NCI-H510A (cell line): ENCODE measurements at places on chromosomes 5 and 9.

- no peak for DNase-seq
Measured at GRCh38 chr5:149995385-149996204, 4.9 kb downstream of the TIGD6 start.

DNA sequence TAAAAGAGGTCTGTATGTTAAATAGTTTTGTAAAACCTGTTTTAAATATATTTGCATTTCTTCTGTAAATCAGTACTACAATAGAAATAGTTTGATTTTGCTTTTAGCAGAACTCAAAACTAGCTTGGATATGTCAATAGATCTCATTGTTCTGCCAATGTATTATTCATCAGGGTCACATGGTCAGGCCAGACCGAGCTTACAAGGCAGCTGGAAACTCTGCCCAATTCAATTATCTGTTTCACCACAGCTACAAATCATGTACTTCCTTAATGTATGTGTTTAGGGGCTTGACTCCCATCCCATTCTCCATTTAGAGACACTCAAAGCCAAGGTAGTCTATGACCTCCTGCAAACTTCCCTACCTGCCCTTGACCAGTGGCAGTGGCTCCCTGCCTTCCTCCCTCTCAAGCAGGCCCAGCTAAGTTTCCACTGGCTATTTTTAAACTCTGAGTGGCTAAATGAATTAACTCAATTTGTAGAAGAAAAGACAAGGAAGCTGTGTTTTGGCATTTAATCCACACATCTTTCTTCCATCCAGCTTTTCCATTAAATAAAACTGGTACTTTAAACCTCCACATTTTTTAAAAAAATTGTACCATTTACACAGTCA, 46.4 kb upstream of the SELENOP start:
- no peak for DNase-seq

GRCh38 chr5:110094548-110094947, 404.8 kb downstream of the MAN2A1 start:
- no peak for DNase-seq

DNA sequence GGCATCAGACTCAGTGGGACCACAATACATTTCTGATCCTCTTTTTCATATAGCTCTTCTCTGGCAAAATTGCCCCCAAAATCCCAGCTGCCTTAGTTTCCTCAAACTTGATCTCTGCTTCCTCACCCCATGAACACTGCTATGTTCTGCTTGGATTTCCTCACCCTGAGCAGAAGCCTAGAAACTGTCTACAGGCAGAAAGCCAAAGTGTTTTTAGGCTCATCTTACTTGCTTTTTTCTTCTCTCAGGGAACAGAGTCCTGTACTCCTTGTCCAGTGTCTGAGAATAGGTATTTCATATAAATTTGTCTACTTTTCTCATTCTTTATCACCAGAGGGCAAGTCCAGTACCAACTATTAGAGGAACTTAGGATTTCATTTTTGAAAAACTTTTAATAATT, 21.5 kb upstream of the UBAP1 start:
- DNase-seq = no peak

GRCh38 chr9:138120511-138121437, 243.2 kb downstream of the CACNA1B start:
- no peak for DNase-seq

DNA sequence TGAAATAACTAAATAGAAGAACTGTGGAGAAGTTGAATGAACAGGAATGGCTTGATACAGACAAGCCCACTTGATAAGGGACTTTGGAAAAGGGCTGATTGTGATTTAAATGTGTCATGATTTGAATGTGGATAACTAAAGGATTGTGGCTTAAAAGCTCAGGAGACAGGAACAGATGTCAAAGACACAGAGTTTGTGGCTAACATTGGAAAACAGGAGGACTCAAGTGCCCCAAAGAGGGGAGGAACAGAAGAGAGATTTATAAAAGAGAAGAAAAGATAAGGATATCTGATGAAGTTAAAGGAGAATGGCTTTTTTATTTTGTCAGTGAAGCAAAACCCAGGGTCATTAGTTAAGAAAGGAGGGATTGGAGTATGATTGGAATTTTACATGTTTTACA, 124.2 kb upstream of the TRPM3 start:
- DNase-seq = no peak

DNA sequence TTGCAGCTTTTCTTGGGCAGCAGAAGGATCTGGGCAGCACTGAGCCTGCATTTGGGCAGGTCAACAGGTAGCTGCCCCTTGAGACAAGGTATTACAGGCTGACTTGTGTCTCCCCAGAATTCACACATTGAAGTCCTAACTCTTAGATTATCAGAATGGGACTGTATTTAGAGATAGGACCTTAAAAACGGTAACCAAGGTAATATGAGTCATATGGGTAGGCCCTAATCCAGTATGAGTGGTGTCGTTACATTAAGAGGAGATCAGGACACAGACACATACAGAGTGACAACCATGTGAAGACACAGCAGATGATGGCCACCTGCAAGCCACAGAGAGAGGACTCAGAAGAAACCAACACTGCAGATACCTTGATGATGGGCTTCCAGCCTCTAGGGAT, 3.2 kb downstream of the C1QTNF2 start:
- no peak for DNase-seq

DNA sequence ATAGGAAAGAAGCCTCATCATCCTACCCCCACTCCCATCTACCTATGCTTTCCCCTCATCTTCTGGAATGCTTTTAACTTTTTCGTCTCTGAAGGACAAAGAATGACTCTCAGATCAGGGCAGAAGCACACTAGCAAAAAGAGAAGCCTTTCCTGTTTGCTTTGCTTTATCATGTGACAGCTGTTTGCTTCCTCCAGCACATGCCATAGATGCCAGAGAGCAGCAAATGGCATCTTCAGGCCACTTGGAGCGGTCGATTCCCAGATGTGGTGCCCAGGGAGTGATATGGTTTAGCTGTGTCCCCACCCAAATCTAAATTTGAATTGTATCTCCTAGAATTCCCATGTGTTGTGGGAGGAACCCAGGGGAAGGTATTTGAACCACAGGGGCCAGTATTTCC, 294.8 kb downstream of the GADD45G start:
- no peak for DNase-seq
